Activated effector memory CD4-positive, alpha-beta T cell treated with Interleukin-2 at 50 U/mL for 16 hours (primary cell): ENCODE measurements at places on chromosomes 4 and X.

- no peak for DNase-seq
These were observed 92.3 kb downstream of the PSAPL1 start for GRCh38 chr4:7342223-7343080.

- DNase-seq = no peak
These were observed 100.2 kb upstream of the C1QTNF7 start for GRCh38 chr4:15327311-15328298.

DNA sequence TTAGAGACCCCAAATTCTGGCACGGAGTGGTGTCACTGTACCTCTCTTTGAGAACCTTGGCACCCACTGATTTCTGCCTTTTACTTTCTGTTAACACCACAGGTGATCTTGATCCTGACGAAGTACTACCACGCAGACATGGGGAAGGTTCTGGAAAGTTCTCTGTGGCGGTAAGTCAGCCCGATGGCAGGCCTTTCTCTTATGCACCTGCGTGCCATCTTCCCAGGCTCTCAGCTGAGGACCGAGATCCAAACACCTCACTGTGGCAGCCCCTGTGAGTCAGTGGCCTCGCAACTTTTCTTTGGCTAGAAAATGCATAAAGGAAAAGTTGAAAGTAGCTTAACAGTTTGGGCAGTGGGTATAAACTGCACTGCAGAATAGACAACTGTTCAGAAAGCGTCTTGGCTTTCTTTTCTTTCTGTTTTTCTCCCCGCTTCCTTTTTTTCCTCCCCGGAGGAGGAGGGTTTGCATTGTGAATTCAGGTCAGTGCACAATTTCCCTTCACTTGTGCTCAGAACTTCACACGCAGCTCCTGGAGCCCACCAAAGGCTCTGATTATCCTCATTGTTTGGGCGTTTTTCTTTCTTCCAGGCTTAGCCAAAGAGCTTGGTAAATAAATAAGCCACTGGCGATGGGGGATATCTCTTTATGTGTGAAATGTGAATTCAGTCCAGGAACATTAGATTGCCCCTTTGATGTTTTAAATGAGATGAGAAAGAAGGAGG is 38.4 kb downstream of the PSAPL1 start:
- DNase-seq = no peak

- no peak for DNase-seq
These were observed 338.5 kb downstream of the PCDH7 start for GRCh38 chr4:31058656-31059055.

- DNase-seq = no peak
These were observed 11.6 kb upstream of the MND1 start for GRCh38 chr4:153332936-153333335.

GRCh38 chrX:42375086-42375485 is 402.9 kb downstream of the PPP1R2C start:
- DNase-seq = no peak

- no peak for DNase-seq
These were observed 335.1 kb downstream of the ANK2 start for GRCh38 chr4:113384600-113384999.

DNA sequence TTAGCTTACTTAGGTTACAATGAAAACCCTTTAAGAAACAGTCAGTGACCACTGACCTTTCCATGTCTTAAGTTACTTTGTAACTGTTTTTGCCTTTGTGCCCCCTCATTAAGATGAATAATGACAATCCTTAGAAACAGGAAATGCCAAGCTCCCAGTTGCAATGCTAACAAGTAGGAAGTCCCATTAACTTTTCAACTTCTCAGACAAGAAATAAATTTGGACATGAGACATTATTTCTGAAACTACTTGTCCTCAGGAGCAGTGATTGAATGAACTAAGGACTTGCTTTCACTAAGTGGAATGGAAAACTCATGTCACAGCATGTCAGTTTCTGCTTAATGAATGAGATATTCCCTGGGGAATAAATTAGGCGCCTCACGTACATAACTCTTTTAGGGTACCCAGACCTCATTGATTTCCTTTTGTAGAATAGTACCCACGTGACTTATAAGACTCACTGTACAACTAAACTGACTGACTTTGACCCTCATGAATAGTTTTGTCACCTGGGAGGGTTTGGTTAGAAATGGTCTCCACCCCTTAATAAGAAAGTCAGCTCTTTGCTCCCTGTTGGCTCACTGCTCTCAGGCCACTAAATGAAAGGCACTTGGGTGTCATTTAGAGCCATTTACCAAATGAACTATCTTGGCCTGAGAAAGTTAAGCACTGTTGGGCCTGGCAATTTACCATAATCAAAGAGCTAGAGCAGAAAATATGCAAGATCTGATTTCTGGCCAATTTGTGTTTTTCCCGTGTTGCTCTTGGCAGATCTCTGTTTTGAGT is 383.9 kb downstream of the RPA4 start:
- no peak for DNase-seq

GRCh38 chr4:70120323-70120722 is 33.7 kb upstream of the PRR27 start:
- DNase-seq = no peak

GRCh38 chrX:99973572-99974226 is 436.4 kb downstream of the PCDH19 start:
- DNase-seq = no peak
